ENCODE measurements at places on chromosomes 11 and 22.

- no peak for DNase-seq
Observed at GRCh38 chr22:47357493-47357892, 595.0 kb downstream of the TBC1D22A start.

GRCh38 chr11:95487938-95488337 lies 256.9 kb upstream of the SESN3 start:
- DNase-seq: no peak

DNA sequence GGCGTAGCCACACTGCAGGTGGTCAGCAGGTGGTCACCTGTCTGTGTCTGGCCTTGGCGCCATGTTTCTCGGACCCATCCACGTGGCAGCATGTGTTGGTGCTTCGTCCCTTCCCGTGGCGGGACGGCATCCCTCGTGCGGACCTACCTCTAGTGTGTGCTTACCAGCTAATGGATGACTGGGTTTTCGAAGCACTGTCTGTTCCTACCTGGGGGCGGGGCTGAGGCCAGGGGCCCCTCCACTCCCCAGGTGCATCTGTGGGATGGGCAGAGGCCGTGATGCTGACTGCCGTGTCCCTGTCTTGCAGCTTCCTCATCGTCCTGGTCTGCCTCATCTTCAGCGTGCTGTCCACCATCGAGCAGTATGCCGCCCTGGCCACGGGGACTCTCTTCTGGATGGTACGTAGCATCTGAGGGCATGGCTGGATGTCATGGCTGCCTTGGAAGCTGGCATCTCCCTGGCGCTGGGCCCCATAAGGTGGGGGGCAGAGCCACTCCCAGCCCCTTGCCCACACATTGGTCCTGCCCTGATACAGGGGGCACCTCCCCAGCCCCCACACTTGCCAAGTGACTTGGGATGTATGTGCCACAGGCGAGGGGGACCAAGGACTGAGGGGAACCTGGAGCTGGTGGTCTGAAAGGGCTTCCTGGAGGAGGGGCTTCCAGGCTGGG lies 82.9 kb downstream of the KCNQ1 start:
- no peak for DNase-seq

- no peak for DNase-seq
Observed at GRCh38 chr22:47052236-47053012, 290.0 kb downstream of the TBC1D22A start.

GRCh38 chr11:7583248-7583647 lies 69.4 kb downstream of the PPFIBP2 start:
- DNase-seq: no peak

DNA sequence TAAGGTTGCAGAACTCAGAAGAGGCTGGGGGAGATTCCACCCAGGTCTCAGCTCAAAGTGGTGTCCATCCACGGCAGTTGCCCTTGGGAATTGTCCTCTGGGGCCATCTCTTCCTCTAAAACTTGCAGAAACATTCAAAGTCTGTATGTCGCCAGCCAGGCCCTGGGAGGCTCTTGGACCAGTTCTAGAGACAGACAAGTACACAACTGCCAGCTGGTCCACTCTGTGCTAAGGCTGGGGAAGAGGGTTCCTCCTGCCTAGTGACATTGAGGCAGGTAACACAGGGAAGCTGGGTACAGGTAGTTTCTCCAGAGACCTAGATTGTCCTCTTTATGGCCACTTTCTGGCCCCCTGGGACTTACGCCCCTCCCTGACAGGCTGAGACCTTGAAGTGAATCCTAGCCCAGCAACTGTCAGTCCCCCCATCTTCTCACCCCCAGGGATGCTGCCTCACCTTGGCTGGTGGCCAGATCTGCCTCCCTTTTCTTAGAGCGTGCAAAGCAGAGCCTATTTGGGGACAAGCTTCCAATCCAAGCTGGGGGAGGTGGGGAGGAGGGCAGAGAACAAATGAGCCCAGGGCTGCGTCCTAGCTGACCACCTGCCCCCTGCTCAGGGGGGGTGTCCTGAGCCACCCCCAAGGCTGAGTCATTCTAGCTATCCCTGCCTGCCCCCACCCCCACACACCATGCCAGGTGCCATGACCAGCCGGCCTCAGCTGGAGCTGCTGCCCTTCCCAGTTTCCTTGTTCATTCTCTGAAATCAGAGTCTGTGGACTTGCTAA lies 8.4 kb downstream of the FAM83F start:
- no peak for DNase-seq

- no peak for DNase-seq
Observed at GRCh38 chr11:65036931-65037330, 4.1 kb upstream of the SAC3D1 start.

- no peak for DNase-seq
Observed at GRCh38 chr11:24134879-24135589, 361.8 kb upstream of the LUZP2 start.
